Fibroblast of lung (primary cell): ENCODE measurements at places on chromosomes 1 and 21.

- H3K27me3 ChIP-seq = no peaks in the 10 kb centered on the region
- no peaks in the 10 kb centered on the region for H3K36me3 ChIP-seq
Observed at GRCh38 chr1:172949096-172949495, 101.6 kb downstream of the TNFSF18 start.

GRCh38 chr21:27333096-27333495 lies 366.2 kb upstream of the ADAMTS5 start:
- H3K4me3 ChIP-seq = no peak overlapping the region
- no peaks in the 10 kb centered on the region for H3K4me1 ChIP-seq
- H3K36me3 ChIP-seq = no peaks in the 10 kb centered on the region
- no peak for DNase-seq
- no peak overlapping the region for H3K27ac ChIP-seq

DNA sequence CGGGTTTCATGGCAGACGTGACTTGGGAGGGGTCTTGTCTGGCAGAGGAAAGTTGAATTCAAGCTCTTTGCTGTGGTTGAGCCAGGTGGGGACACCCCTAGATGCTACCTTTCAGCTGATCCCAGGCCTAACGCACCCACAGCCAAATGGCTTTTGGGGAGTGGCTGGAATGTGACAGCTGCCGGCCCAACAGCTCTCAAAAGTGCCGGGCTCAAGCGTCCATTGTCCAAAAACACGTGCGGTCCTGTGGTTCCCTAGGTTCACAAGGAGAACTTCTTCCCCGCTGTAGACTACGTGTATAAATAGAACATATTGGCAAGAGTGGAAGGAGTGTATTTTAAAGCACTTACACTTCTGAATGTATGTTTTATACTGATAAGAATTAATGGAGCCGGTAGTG lies 87.1 kb upstream of the ARHGEF16 start:
- no peak overlapping the region for H3K4me3 ChIP-seq
- DNase-seq = no peak
- no peak overlapping the region for H3K27ac ChIP-seq
- H3K27me3 ChIP-seq = no peaks in the 10 kb centered on the region

GRCh38 chr1:195756109-195756508 lies 852.1 kb downstream of the KCNT2 start:
- no peaks in the 10 kb centered on the region for H3K27me3 ChIP-seq
- DNase-seq = no peak
- H3K36me3 ChIP-seq = no peaks in the 10 kb centered on the region
- no peaks in the 10 kb centered on the region for H3K4me1 ChIP-seq
- H3K27ac ChIP-seq = no peak overlapping the region

- H3K27ac ChIP-seq = no peak overlapping the region
- no peaks in the 10 kb centered on the region for H3K4me1 ChIP-seq
- no peak overlapping the region for H3K4me3 ChIP-seq
- peaks cover 91% of the 10 kb centered on the region for H3K27me3 ChIP-seq
Observed at GRCh38 chr21:33026443-33026858, 716 bp downstream of the OLIG2 start.

DNA sequence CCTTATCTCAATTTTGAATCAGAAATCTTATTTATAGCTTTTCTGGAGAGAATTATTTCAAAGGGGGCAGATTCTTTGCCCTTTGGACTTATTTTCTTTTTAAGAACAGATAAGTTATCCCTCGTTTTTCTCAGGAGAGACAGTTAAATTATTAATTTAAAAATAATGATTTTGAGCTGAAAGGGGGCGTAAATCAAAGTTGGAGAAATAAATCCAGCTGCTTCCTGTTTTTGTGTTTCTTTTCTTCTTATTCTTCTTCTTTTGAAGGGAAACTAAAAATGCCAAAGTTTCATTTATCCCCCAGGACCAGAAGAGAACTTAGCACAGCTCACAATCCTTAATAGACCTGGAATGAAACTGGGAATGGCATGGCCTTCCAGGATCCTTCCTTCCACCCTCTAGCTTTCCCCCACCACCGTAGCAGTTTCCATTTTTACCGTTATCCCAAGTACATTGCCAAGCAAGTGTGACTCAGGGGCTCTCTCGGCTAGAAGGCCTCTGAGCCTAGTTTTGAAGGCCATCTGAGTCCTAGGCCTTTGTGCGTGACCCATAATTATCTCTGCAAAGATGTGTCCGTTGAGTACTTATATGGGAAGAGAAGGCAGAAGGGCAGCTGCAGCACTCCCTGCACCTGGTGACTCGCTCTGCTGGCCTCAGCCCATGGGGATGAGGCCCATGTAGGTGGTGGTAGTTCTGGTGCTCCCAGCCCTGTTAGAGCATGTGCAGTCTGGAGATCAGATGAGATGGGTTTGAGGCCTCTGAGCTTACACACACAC lies 181.7 kb downstream of the ROR1 start:
- peaks cover under 1% of the 10 kb centered on the region for H3K4me1 ChIP-seq
- peak; percentile 17 for DNase-seq
- H3K4me3 ChIP-seq = no peak overlapping the region
- no peaks in the 10 kb centered on the region for H3K36me3 ChIP-seq
- H3K27me3 ChIP-seq = no peaks in the 10 kb centered on the region
- no peak overlapping the region for H3K27ac ChIP-seq

DNA sequence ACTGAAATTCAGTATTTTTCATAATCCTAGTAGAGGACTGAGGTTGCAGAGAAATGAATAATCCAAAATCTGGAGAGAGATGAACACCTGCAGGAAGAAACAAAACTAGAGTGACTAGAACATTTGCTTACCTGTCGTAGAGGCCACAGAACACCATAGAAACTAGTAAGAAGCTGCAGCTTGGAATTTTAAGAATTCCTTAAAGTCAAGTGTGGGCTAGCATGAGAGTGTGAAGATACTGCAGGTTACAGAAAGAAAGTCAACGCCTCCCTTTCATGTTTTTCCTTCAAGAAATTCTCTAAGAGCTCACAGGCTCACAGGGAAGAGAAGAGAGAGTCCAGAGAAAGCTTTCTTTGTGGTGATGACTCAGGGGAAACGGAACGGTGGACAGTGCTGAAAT lies 633.7 kb downstream of the LRRIQ3 start:
- no peak for DNase-seq
- no peaks in the 10 kb centered on the region for H3K36me3 ChIP-seq
- H3K27me3 ChIP-seq = no peaks in the 10 kb centered on the region
- H3K4me3 ChIP-seq = no peak overlapping the region
- H3K4me1 ChIP-seq = no peaks in the 10 kb centered on the region
- no peak overlapping the region for H3K27ac ChIP-seq

DNA sequence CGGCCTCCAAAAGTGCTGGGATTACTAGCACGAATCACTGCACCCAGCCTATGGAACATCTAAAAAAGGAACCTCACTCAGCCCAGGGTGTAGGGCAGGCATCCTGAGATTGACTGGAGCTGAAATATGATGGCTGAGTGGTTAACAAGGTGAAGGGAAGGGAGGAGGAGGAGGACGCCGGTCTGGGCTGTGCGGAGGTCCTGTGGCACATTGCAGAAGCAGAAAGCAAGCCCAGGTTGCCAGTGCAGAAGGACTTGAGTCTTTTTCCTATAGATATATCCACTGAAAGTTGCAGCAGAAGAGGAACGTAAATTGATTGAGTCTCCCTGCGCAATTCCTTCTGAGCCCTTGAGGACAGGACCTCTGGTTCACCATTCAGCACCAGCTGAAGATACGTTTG lies 1.5 kb upstream of the KIF17 start:
- H3K27ac ChIP-seq = no peak overlapping the region
- H3K4me1 ChIP-seq = peaks cover 2% of the 10 kb centered on the region
- no peak for DNase-seq
- H3K36me3 ChIP-seq = peaks cover 3% of the 10 kb centered on the region
- H3K27me3 ChIP-seq = no peaks in the 10 kb centered on the region

- H3K36me3 ChIP-seq = no peaks in the 10 kb centered on the region
- H3K27ac ChIP-seq = no peak overlapping the region
- H3K27me3 ChIP-seq = no peaks in the 10 kb centered on the region
- H3K4me3 ChIP-seq = no peak overlapping the region
Observed at GRCh38 chr1:200506471-200506870, 96.6 kb upstream of the ZNF281 start.

- H3K27me3 ChIP-seq = no peaks in the 10 kb centered on the region
- H3K27ac ChIP-seq = no peak overlapping the region
- peaks cover 4% of the 10 kb centered on the region for H3K4me1 ChIP-seq
- no peak overlapping the region for H3K4me3 ChIP-seq
Observed at GRCh38 chr1:33425900-33426299, 5.0 kb downstream of the PHC2 start.

DNA sequence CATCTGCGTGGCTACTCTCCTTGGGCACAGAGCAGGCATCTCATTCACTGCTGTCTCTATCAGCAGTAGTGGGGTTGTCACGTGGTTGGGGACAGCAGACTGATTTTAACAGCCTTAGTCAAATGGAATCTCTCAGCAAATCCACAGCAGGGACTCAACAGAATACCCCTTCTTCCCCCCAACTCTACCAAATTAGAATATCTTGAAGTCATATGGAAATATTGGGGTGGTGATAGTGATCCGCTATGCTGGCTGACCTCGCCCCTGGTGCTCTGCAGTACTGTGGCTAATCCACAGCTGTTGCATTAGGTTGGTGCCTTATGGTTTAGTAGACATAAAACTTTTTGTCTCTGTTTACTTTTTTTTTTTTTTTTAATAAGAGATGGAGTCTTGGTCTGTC lies 23.9 kb downstream of the HHAT start:
- H3K27me3 ChIP-seq = no peaks in the 10 kb centered on the region
- no peaks in the 10 kb centered on the region for H3K4me1 ChIP-seq
- no peak overlapping the region for H3K4me3 ChIP-seq
- DNase-seq = no peak

GRCh38 chr1:164895026-164895912 lies 336.3 kb downstream of the PBX1 start:
- H3K4me1 ChIP-seq = no peaks in the 10 kb centered on the region
- H3K36me3 ChIP-seq = no peaks in the 10 kb centered on the region
- H3K27me3 ChIP-seq = no peaks in the 10 kb centered on the region
- H3K27ac ChIP-seq = no peak overlapping the region
- H3K4me3 ChIP-seq = no peak overlapping the region
- no peak for DNase-seq

GRCh38 chr21:41961753-41962152 lies 7.9 kb upstream of the C2CD2 start:
- H3K4me3 ChIP-seq = no peak overlapping the region
- peaks cover 5% of the 10 kb centered on the region for H3K27me3 ChIP-seq
- H3K36me3 ChIP-seq = no peaks in the 10 kb centered on the region

DNA sequence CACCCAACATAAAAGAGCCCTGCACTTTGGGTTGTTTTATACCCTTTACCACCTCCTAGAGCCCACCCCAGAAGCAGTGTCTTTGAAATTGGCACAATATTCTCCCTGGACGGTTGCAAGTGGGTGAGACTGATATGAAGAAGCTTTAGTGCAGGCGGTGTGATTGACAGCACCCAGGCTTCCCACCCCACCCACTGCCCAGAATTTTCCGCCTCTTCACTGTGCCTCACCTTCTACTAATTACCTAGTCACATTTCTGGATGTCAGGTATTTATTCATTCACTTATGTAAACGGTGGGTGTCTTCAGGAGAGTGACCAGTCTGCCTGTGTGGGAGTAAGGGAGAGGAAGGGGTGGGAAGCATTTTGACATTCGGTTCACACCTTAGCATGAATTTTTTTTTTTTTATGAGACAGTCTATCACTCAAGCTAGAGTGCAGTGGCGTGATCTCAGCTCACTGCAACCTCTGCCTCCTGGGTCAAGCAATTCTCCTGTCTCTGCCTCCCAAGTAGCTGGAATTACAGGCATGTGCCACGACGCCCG lies 1.7 kb upstream of the FAM89A start:
- H3K4me1 ChIP-seq = no peaks in the 10 kb centered on the region
- peaks cover 9% of the 10 kb centered on the region for H3K27me3 ChIP-seq
- no peak overlapping the region for H3K4me3 ChIP-seq
- no peaks in the 10 kb centered on the region for H3K36me3 ChIP-seq
- DNase-seq = no peak

DNA sequence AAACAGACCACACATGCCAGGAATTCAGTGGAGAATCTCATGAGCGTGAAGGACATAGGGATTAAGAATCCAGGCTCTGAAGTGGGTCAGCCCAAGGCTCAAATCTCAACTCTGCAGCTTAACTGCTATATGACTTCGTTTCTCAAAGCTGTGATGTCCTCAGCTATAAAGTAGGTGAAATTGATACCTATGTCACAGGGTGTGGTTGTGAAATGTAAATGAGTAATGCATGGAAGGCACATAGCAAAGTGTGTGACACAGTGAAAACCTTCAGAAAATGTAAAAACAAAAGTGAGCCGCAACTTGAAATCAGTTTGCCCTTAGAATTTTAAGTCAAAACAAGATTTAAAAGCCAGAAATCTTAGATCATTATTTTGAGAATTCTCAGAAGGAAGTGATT lies 145.7 kb upstream of the PRMT6 start:
- no peaks in the 10 kb centered on the region for H3K4me1 ChIP-seq
- no peak overlapping the region for H3K27ac ChIP-seq
- no peaks in the 10 kb centered on the region for H3K27me3 ChIP-seq

DNA sequence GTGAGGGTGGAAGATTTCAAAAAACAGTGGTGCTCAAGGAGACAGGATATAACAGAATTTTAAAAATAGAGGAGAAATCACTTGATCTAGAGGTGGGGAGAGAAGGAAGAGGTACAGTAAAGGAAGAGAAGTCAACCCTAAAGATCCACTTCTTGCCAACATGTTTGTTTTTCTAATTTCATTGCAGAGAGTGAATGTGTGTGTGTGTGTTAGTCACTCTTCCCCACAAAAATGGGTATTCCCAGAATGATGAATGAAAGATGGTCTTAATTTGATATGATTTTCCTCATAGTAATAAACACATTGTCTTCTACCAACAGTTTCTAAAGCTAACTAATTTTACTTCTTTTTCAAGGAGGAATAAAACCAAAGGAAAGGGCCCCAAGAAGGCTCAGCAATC lies 74.2 kb upstream of the NGF start:
- H3K4me1 ChIP-seq = no peaks in the 10 kb centered on the region
- no peak overlapping the region for H3K4me3 ChIP-seq
- H3K27me3 ChIP-seq = no peaks in the 10 kb centered on the region
- no peak overlapping the region for H3K27ac ChIP-seq

- H3K27me3 ChIP-seq = peaks cover 3% of the 10 kb centered on the region
- H3K27ac ChIP-seq = no peak overlapping the region
- no peak for DNase-seq
- peaks cover 2% of the 10 kb centered on the region for H3K4me1 ChIP-seq
- no peaks in the 10 kb centered on the region for H3K36me3 ChIP-seq
- no peak overlapping the region for H3K4me3 ChIP-seq
Observed at GRCh38 chr1:151935894-151936602, 26.7 kb upstream of the THEM4 start.

DNA sequence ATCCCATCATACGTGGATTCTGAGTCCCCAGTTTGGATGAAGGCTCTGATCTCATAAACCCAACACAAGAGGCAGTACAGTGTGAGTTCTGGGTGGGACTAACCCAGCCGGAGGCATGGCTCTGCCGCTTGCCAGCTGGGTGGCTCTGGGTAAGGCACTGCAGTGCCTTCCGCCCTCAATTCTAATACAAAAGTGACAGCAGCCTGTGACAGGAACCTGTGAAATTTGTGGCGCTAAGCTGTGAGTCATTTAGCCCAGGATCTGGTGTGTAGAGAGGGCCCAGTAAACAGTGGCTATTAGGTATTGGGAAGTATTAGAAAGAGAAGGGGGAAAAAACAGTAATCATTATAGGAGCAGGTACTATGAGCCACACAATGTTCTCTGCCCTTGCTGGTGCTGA lies 23.3 kb downstream of the HSPG2 start:
- H3K27ac ChIP-seq = no peak overlapping the region
- H3K36me3 ChIP-seq = peaks cover 4% of the 10 kb centered on the region
- H3K4me1 ChIP-seq = peaks cover 40% of the 10 kb centered on the region
- H3K27me3 ChIP-seq = no peaks in the 10 kb centered on the region

GRCh38 chr21:36080386-36080785 lies 10.6 kb downstream of the CBR1 start:
- no peak for DNase-seq
- no peaks in the 10 kb centered on the region for H3K4me1 ChIP-seq
- H3K36me3 ChIP-seq = no peaks in the 10 kb centered on the region
- no peaks in the 10 kb centered on the region for H3K27me3 ChIP-seq
- no peak overlapping the region for H3K4me3 ChIP-seq
- H3K27ac ChIP-seq = no peak overlapping the region
